Neural progenitor cell (in vitro differentiated cells): ENCODE measurements at places on chromosomes 2 and 18. TPM values are rescaled to one million over a fixed set of nuclear protein-coding genes. Genes with fewer than 3 reads are reported as not detected.

Gene IL37
- total RNA-seq, result 0.93 TPM in 1 of 2 replicates, not detected in the other

DNA sequence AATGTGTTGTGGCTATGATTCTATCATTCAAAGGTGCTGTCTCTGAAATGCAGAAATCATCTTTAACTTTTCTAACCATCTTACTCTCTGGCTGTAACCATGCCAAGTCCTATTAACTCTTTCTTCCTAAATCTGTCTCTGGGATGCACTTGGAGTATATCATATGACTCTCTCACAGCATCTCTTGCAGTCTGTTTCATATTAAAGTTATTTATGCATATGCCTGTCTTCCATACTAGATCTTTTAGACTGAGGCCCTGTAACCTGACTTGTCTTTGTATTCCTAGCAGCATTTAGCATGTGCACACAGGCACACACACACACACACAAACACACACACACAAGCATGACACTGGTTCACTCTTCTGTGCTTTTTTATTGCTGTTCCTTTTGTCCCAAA lies 320.6 kb downstream of the ETAA1 start:
- no peak for DNase-seq

DNA sequence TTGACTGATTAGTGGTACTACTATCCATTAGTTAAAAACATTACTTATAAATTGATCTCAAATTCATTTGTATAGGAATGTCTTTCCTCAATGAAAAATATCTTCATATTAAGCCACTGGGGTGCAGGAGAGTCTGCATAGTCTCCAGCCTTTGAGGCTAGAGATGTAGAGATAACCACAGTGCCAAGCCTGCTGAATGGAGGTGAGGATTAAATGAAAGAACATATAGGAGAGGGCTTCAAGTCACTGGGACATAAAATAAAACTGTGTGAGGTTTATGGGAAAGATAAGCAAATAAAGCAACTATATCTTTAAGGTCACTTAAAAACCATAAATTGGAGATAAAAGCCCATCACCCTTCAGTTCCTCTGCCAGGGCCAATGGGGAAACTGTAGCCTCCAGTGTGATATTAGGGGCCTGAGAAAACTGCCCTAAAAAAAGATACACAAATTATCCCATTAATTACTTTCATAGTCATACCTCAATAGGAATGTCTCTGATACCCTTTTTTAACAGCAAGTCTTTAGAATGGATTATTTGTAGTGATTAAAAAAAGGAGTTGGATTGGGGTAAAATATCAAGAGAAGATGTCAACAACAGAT lies 27.6 kb downstream of the GALNT3 start:
- DNase-seq, result no peak

DNA sequence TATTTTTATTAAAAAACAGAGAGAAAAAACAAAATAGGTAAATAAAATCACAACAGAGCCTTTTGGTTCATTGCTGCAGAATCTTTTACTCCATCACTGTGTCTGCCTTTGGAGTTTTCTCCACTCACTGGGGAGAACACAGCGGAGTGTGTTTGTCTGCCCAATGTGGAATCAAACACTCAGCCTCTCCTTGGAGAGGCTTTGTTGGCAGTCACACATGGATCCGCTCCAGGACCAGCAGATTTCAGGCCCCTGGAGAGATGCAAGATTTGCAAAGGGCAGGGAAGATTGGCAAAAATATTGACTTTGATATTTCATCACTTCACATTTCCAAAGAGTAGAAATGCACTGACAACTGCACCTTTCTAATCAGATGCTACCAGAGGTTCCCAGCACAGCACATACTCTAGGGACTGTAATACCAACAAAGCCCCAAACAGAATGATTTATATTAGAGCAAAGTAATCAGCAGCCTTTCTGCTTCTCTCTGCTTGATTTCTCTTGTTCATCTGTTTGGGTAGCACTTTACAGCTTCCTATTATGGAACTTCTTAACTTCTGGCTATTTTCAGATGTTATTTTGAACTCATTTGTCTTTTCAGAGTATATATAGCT lies 1898.8 kb upstream of the PIK3C3 start:
- no peak for DNase-seq

DNA sequence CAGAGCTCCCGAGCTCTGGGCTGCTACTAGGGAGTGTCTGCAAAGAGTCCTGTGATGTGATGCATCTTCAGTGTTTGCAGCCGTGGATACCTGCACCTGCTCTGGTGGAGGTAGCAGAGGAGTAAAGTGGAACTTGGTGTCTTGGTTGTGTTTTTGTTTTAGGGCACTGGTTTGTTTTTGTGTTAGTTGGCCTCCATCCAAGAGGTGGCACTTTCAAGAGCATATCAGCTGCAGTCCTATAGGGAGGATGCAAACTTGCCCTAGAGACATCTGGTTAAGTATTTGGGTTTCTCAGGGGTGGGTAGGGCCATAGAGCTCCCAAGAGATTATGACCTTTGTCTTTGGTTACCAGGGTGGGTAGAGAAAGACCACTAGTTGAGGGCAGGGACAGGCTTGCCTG lies 1249.0 kb upstream of the FAM98A start:
- no peak for DNase-seq

DNA sequence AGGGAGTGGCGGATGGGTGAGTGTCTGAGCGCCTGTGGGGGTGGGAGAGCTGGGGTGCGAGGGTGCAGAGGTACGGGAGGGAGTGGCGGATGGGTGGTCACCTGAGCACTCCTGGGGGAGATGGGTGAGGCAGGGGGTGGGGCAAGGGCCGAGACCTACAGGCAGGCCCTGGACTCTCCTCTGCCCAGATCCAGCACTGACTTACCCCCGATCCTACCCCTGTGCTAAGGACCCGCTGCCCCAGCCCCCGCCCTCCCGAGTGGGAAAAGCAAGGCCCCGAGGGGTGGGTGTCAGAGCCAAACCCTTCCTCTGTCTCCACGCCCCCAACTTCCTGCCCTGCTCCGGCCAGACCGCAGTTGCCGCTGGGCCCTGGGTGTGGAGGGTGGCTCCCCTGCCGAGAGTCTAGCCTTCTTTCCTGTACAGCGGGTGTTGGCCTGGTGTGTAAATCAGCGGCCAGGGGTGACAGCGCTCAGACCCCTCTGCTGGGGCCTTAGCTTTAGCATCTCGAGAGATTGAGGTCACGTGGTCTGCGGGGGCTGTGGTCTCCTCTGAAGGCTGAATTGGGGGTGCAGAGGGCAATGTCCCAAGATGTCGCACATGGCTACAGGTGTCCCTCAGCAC lies 12.5 kb downstream of the BOK start:
- DNase-seq, result no peak

DNA sequence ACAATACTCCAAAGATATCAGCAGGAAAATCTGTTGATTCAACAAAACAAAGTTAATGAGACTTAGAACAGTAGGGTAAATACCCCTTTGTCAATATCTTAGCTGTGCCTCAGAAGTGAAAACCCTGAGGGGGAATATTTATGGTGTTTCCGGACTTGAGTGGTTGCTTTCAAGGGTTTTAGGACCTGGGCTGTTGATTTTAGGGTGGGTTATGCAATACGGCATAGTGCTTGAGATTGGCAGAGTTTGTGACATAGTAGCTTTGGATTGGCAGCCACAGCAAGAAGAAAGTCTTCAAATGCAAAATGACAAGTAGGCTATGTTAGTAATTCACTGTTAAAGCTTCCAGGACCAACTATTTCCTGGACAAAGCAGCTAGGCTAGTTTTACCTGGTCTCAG lies 826.3 kb upstream of the CDH2 start:
- DNase-seq, result no peak
